ENCODE measurements at places on chromosomes 12 and 14.

DNA sequence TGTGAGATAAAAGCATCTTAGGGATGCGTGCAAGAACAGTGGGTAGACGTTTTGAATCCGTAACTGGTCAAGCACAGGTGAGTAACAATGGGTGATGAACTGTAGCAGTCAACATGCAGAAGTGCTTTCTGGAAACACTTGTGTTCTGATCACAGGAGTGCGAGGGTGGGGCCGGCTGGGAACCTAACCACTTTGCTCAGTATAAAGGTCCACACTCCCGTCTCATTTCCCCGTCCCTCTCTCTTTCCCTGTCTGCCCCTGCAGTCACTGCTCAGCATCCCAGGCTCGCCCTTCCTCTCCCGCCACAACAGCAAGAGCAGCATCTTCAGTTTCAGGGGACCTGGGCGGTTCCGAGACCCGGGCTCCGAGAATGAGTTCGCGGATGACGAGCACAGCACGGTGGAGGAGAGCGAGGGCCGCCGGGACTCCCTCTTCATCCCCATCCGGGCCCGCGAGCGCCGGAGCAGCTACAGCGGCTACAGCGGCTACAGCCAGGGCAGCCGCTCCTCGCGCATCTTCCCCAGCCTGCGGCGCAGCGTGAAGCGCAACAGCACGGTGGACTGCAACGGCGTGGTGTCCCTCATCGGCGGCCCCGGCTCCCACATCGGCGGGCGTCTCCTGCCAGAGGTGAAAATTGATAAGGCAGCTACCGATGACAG is 127.1 kb downstream of the FIGNL2 start:
- no peak overlapping the region for H3K4me3 ChIP-seq
- no peaks in the 10 kb centered on the region for H3K36me3 ChIP-seq
- no peaks in the 10 kb centered on the region for H3K4me1 ChIP-seq
- H3K27ac ChIP-seq, result no peak overlapping the region

DNA sequence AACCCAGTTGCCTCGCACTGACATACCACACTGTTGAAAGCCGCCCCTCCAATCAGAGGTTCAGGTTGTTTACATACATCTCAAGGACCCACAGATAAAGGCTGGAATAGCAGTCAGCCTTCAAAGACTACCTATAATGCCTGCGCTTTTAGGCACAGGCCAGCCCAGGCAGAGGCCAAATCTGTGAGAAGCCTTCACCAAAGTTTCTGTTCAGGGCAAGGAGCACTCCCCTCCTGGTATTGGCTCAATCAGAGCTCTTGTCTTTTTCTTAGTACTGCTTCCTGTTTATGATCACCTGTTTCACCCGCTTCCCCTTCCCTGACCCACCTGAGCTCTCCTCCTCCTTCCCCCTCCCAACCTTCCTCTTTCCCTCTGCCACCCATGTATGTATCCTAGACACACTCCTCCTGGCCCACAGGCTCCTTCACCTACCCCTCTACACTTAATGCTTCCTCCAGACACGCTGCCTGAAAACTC is 34.8 kb downstream of the DUSP16 start:
- no peaks in the 10 kb centered on the region for H3K27me3 ChIP-seq
- no peak overlapping the region for H3K4me3 ChIP-seq
- no peak overlapping the region for H3K27ac ChIP-seq

DNA sequence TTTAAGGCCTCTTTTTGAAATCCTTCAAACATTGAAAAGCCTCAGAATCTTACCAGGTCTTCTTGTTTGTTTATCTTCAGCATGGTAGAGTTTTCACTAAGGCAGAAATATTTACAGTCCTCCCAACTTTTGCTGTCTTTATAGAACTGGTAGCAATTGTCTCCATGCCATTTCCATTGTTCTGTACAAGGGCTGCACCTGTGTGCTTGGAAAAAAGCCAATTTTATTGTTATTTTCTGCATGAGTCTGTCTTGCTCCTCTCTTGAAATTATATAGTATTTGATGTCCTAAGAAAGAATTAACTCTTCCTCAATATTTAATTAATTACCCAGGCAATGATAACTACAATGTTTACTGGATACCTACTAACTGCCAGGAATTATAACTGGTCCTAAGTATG is 23.3 kb downstream of the CLEC1A start:
- DNase-seq, result no peak
- H3K27ac ChIP-seq, result no peak overlapping the region
- H3K4me3 ChIP-seq, result no peak overlapping the region
- H3K4me1 ChIP-seq, result no peaks in the 10 kb centered on the region
- no peaks in the 10 kb centered on the region for H3K36me3 ChIP-seq

GRCh38 chr12:92123780-92124688 is 21.6 kb downstream of the BTG1 start:
- no peak overlapping the region for H3K4me3 ChIP-seq
- H3K27ac ChIP-seq, result no peak overlapping the region
- no peaks in the 10 kb centered on the region for H3K36me3 ChIP-seq
- DNase-seq, result no peak

DNA sequence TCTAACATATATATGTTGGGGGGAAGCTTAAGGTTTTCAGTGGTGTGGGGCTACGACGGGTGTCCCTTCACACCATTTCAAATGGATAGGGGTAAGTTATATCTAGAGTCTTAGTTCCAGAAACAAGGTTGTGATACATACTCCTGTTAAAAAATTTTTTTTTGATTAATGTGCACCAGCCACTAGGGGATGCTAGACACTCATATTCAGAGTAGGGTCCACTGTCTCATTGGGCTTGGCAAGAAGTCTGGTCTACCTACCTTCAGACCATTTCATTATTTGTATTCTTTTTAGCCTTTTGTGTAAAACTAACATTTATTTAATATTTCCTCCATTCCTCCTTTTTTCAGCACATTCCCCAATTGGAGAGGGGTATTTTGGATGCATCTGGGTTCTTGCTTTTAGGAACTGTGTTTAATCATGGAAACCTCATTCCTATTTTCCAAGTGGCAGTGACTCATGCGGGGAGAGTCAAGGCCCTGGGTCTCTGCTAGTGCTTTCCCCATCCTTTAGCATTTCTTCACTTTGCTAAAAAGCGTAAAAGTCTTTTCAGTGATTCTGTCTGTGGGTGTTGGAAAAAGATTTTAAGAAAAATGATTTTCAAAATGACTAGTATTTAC is 33.4 kb downstream of the ANO4 start:
- no peak overlapping the region for H3K27ac ChIP-seq
- no peak overlapping the region for H3K4me3 ChIP-seq
- H3K36me3 ChIP-seq, result no peaks in the 10 kb centered on the region
- no peaks in the 10 kb centered on the region for H3K27me3 ChIP-seq
- peak; percentile 14 for DNase-seq
